ENCODE measurements at places on chromosomes 2 and 18.

- DNase-seq = peak; percentile 11
Measured at GRCh38 chr2:159895258-159896065, 97.5 kb upstream of the CD302 start.

GRCh38 chr2:148519013-148519412 is 125.5 kb upstream of the EPC2 start:
- DNase-seq = no peak

DNA sequence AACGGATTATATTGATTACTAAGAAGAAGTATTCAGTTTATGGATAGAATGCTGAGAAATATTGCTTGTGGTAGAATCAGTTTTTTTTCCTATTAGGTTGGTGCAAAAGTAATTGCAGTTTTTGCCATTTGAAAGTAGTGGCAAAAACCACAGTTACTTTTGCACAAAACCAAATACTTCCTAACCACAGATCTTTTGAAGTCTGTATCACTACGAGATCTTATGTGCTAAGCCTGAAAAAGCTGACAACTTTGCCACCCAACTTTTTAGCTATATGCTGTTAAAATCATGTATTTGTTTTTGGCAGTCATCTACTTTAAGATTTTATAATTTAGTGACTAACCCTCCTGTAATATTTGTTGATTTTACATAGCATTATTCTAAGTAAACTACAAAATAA is 24.6 kb downstream of the DNAJC10 start:
- DNase-seq = no peak

- DNase-seq = peak; percentile 74
Measured at GRCh38 chr2:179569831-179570233, 291.6 kb downstream of the ZNF385B start.

DNA sequence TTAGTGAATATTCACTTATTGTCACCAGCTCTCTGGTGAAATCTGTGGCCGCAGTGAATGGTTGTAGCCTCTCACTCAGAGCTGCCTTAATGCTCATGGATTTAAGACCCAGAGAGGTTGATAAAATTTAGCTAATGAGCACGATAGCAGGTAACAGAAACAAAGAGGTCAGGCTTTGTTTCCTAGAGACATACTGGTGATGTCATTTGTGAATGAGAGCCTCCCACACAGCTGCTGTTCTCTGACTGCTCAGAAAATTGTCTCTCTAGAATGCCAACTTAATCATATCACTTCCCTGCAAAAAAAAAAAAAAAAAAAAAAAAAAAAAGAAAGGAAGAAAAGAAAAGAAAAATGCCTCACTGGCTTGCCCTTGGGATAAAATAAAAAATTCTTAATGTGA is 411.7 kb upstream of the MYT1L start:
- DNase-seq = peak; percentile 2

- no peak for DNase-seq
Measured at GRCh38 chr2:221731432-221732145, 159.5 kb upstream of the EPHA4 start.
